ENCODE measurements at places on chromosomes 7 and 10.

DNA sequence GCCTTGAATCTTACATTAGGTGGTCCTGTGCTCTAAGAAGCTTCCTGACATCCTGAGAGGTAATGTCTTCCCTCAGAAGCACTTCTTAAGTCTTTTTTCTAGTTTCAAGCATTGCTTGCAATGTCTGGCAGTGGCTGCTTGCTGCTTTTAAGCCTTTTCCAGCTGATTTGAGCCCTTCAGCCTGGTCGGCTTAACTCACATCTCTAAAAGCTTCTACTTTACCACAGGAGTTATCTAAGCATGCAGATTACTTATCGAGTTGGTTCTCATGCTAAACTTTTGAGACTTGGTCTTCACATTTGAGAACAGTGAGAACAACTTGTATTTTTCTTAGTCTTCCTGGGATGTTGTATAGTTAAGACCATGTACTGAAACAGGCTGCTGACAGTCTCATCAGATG lies 3.9 kb downstream of the LRMDA start:
- DNase-seq, result peak; percentile 40

- DNase-seq, result no peak
Observed at GRCh38 chr7:85673876-85674275, 487.0 kb upstream of the SEMA3D start.

- no peak for DNase-seq
Observed at GRCh38 chr7:52715701-52716100, 319.7 kb upstream of the POM121L12 start.

- DNase-seq, result peak; percentile 78
Observed at GRCh38 chr10:123154711-123155505, 706 bp downstream of the BUB3 start.

DNA sequence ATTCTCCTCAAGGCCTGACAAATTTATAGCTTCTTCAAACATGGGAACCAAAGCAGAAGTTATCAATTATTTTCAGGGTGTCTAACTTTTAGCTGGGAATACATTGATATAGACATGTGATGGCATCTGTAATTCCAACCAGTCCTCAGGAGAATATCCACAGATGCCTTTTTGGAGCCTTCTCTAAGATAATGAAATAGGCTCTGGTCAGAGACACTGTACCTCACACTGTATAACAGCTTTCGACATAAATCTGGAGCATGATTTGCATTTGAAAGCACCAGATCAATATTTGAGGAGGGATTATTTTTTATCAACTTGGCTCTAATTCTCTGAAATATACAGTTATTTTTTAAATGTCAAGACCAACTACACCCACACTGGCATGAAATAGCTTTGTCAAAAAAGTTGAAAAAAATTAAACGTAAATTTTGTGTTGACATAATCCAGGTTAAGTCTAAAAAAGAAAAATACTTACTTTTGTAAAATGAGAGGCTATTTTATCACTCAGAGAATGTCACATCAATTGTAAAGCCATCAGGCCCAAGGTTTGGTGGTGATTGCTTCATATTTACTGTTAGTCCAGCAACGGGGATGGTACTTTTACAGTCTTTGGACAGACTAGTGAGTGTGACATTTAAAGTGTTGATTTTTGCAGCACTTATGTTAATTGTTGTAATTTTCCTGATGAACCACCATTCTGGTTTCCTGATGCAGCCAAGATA lies 177.0 kb upstream of the SP8 start:
- no peak for DNase-seq

DNA sequence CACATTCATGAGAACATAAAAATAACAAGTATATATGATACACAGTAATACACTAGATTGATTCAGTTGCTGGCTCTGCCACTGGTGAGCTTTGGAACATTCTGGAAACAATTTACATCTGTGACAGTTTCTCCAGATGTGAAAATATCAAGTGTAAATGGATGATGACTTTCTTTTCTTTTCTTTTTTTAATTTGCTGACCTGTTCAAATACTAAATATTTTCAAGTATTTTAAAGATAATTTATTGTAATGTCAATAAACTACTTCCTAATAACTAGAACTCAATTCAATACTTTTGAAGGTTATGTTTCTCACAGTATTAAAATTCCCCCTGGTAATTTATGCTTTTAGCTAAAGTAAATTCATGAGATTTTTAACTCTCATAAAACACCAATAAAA lies 180.3 kb downstream of the CRPPA start:
- no peak for DNase-seq

DNA sequence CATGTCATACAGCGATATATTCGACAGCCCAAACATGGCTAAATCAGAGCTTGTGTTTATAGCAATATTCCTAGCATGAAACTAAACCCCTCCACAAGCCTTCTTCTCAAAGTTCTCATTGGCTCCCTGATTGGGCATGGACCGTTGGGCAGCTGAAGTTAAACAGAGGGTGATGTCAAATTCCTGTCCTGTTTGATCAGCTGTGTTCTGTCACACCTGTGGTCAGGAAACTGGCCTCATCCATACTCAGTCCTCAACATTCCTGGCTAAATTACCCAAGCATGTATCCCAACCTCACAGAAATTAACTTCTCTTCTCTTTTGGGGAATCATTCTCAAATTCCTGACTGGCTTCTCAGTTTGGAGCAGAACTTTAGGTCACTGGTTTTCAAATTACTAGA lies 107.9 kb downstream of the ODAD2 start:
- no peak for DNase-seq

GRCh38 chr10:84908491-84908890 lies 580.1 kb downstream of the CCSER2 start:
- no peak for DNase-seq

- no peak for DNase-seq
Observed at GRCh38 chr7:73560109-73560835, 2.8 kb upstream of the BCL7B start.

DNA sequence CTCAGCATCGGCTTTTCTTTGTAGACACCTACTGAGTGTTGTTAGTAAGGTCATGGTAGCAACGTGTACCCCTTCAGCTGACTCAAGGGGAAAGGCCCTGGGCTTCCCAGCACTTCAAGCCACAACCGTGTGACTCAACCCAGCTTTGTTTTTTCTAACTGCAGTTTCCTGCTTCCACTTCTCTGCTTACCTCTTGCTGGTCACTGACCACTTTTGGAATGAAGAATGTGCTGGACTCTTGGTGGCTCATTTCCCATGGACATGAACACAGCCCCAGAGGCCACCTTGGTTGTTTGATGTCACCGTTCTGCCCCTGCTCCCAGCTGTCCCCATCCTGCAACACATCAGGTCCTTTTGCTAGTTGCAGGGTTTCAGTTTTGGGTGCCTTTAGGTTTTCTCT lies 69.5 kb upstream of the ZNF438 start:
- DNase-seq, result no peak

DNA sequence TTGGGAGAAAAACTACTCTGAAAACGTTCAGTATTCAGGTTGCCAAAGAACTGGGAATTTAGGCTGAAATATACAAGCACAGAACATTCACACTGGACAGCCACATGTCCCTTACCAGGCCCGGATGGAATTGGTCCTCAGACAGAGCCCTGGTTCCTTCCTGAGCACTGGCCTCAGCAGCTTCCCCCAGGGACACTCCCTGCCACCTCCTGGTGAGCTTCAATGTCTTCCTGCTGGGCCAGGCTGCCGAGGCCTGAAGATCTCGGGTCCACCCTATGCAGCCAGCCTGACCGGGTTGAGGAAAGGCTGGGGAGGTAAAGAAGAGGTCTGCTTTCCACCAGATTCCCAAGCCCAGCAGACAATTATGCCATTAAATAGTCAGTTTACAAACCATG lies 24.8 kb downstream of the LEP start:
- no peak for DNase-seq

DNA sequence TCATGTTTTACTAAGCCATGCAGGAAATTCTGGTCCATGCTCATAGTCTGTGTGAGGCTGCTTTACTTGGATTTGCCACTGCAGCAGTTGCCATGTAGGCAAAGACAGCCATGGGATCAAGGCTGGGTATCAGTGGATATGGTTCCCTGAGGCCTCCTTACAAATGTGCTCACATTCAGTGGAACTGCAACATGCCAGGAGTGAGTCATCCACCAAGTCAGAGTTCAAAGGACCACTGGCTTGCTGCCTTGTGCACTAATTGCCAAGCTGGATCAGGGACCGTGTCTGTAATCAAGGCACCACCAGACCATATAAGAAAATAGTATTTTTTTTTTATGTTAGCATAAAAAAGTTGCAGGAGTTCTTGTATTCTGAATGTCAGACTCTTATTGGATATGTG lies 101.0 kb downstream of the CDCA7L start:
- DNase-seq, result no peak

GRCh38 chr10:127990846-127991542 lies 84.1 kb downstream of the PTPRE start:
- DNase-seq, result peak; percentile 65

GRCh38 chr10:116720668-116721546 lies 21.5 kb downstream of the HSPA12A start:
- peak; percentile 48 for DNase-seq

DNA sequence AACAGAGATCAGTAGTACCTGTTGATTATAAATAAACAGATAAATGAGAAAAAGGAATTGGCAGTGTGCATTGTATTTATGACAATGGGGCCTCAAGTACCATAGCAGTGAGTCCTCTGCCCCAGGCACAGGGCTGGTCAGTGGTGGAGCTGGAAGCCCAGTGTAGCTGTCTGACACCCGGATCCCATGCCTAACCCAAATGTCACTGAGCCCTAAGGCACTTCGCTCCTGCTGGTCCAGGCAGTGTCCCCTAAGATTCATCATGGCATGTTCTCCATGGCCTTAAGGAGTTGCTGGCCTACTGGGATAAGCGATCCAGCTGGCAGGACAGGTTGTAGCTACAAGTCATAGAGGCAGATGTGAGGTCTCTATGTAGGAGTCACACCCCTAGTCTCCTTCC lies 3.3 kb upstream of the ZNF736 start:
- no peak for DNase-seq

GRCh38 chr10:127836176-127836575 lies 56.6 kb downstream of the CLRN3 start:
- DNase-seq, result peak; percentile 22

DNA sequence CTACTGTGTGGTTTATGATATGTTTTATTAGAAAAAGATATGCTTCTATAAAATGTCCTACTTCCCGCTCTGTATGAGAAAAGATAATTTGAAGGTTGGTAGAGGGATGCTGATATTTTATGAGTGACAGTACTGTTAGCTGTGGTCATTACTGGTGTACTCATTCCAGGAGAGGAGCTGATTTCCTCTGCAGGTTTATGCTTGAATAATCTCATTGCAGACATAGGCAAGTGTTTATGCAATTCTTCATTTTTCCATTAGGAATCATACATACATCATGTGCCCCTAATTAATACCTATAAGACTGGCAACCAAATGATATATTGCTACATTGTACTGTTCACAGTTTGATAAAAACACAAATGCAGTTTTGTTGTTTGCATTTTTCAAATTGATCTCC lies 269.4 kb downstream of the MALRD1 start:
- DNase-seq, result no peak

DNA sequence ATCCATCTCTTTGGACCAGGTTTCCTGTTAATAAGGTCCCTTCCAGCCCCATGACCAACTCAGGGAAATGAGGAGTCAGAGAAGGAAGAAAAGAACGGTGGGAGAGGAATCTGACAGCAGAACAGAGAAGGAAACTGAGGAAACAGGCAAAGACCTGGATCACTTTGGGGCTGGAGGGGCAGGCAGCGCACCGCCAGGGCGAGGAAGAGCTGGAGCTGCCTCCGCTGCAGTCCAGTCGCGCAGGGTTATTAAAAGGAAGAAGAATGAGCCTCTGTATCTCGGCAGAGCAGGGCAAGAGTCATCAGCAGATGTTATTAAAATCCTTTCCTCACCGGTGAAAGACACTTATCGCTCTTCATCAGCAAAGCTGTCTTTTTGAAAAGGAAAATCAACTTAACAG lies 37.7 kb upstream of the R3HCC1L start:
- DNase-seq, result no peak

GRCh38 chr7:4107839-4108238 lies 574.3 kb upstream of the FOXK1 start:
- DNase-seq, result no peak

DNA sequence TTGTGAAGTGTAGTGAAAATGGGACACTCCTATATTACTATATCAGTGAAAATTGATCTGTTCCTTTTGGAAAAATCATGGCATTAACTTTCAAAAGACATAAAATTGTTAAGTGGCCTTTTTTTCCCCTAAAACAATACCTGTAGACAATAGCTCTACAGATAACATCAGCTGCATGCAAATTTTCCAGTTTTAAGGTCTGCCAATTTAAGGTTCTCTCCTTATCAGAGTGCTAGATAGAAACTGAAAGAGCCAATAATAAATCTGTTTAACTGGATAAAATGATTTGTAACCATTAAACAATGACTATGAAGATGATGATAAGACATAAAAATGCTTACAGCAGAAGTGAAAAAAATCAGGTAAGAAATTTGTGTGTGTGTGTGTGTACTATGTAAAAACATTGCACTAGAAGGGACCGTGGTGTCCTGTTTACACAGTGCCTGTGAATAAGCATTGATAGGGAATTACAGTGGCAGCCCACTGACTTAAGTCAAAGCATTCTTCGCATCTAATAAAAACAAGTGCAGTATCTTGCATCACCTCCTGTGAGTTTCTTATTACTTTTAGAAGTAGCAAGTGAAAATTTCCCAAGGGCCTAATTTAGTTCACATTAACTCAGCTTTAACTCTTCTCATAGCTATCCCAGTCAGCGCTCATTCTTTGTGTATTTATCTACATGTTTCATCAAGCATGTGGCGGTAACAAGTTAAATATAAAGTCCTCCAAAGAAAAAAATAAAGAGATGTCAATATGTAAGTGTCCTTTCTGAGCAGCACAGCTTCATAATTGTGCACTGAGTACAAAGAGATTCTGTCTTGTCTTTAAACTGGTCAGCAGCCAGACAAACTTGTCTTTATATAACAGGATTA lies 261.9 kb downstream of the ARL4A start:
- DNase-seq, result no peak

- no peak for DNase-seq
Observed at GRCh38 chr10:44378626-44379025, 6.3 kb downstream of the CXCL12 start.

DNA sequence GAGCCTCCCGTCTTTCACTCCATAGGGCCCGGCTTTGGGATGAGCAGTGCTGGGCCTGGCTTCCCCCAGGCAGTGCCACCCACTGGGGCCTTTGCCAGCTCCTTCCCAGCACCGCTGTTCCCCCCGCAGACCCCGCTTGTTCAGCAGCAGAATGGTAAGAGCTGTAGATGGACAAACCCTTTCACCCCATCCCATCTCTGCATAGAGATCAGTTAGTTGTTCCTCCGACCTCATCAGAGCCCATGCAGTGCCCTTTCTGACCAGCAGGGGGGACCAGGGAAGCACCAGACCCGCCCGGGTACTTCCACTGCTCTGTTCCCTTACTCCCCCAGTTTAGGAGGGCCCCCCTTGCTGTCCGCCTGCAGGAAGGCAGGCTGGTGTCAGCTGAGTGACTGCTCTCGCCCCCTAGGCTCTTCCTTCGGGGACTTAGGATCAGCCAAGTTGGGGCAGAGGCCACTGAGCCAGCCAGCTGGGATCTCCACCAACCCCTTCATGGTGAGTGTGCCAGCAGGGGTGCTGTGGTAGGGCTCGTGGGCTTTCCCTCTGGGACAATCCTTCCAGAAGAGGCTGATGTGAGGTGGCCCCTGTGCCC lies 9.8 kb downstream of the SAP25 start:
- peak; percentile 88 for DNase-seq

All from eye (tissue), 1 donor.